Epithelial cell of prostate (primary cell): ENCODE measurements at places on chromosomes 3 and 15.

DNA sequence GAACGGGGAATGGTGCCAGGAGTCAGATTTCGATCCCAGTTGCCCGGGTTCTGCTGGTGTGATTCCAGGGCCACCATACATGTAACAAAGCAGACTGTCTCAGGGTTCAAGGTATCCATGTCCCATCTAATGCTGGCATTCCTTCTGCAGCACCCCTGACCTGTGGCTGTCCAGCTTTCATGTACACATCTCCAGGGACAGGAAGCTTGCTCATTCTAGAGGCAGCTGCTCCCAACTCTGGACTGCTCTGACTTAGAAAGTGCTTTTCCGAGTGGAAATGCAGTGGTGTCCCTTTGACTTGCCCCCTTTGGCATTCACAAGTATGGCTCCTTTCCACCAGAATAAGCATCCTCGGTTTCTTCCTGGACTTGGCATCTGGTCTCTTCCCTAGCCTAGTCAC is 30.9 kb downstream of the PML start:
- no peak for DNase-seq

- peak; percentile 44 for DNase-seq
These were observed 122.6 kb downstream of the AQP9 start for GRCh38 chr15:58260725-58261267.

DNA sequence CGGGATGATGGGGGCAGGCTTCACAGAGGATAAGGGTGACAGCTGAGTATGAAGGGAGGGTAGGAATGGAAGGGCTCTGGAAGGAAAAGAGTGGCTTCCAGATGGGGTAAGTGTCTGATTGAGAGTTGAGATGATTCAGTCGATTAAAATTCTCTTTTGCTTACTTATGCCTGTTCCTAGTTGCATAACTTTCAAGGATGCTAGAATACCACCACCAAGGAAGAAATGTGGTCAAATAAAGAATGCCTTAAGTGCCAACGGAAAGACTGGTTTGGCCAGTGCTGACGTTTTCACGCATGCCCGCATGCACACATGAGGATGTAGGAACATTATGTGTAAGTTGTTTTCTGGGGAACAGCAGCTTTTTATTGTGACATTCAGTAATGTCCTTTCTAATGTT is 263.4 kb upstream of the WNT5A start:
- peak; percentile 93 for DNase-seq

GRCh38 chr15:95712785-95713184 is 617.7 kb upstream of the NR2F2 start:
- no peak for DNase-seq

DNA sequence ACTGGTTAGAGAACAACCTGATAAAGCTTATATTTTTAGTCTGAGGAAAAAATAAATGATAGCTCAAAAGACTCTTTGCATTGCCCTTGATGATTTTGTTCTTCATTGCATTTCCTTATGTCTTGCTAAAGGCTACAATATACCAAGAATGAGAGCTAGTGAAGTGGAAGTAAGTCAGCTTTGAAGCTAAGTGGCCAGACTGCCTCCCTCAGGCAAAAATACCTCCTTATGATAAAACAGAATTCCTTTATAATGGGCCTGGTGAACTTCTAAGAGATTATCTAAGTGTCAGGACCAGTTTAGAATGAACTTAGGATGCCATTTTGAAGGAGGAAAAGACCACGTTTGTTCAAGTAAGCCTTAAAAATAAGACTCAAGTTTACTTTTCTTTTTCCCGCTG is 678.4 kb downstream of the ROBO2 start:
- DNase-seq: no peak

DNA sequence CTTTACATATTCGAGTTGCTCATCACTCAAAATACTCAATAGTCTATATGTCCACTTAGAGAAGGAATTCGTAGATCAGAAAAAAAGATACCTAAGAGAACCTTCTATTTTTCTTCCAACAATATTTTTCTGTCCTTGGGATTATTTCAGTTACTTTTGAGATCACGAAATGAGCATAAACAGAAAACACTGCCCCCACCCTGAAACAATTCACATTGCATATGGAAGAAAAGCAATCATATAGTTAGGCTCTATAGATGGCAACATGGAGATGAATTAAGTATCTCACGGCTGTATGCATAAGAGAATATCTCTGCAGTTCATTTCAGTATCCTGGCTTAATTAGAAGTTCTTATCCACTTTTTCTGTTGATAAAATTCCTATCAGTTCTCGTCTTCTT is 391.1 kb downstream of the FGF12 start:
- DNase-seq: no peak

DNA sequence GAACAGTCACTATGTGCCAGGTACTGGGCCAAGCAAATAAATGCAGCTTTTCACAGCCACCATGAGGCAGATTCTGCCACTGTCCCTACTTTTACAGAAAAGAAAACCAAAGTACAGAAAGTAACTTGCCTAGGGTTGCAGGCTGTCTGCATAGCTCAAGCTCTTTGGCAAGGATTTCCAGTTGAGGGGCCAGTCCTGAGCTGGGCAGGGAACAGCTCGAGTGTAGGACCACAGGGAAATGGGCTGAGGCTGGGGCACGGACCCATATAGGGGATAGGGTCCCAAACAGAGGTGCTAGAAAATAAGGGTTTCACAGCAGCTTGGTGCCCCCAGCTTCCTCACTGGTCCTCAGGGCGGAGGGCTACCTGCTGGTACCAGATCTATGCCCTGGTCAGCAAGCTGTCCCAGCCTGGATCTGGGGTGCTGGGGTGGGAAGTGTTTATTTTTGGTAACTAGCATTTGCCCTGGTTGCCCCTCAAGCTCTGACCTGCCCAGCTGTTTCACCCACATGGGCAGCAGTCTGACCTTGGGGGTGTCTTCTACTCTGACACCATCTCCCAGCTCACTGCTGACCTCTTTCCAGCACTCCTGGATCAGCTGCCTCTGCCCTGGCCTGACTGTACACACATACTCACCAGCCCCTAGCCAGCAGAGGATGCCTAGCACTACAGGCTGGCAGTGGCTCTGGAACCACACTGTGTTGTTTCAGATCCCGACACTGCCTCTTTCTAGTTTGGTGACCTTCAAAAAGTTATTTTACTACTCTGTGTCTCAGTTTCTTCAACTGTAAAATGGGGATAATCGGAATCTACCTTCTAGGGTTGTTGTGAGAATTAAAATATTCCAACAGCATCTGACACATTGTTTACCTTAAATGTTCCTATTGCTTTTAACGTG is 16.2 kb downstream of the MRAS start:
- DNase-seq: no peak

DNA sequence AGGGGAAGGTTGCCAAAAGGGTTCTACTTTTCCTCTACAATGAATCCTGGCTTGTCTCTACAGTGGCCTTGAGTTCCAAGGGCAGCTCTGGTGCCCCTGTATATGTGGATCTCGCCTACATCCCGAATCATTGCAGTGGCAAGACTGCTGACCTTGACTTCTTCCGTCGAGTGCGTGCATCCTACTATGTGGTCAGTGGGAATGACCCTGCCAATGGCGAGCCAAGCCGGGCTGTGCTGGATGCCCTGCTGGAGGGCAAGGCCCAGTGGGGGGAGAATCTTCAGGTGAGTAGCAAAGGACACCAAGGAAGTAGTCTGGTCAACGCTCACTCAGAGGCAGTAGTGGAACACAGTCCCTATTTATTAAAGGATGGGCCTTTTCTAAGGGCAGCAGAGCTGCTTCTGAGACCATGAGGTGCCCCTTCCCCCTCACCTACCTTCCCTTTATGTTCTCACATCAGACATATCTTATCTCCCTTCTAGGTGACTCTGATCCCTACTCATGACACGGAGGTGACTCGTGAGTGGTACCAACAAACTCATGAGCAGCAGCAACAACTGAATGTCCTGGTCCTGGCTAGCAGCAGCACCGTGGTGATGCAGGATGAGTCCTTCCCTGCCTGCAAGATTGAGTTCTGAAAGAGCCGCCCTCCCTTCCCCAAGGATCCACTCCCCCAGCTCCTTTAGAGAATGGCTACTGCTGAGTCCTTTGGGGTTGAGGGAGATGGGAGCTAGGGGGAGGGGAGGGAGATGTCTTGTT is 12.4 kb downstream of the MAP1A start:
- DNase-seq: no peak

GRCh38 chr3:14204515-14205284 is 26.1 kb downstream of the LSM3 start:
- no peak for DNase-seq

- no peak for DNase-seq
These were observed 7.7 kb downstream of the TNK2 start for GRCh38 chr3:195900436-195901355.

DNA sequence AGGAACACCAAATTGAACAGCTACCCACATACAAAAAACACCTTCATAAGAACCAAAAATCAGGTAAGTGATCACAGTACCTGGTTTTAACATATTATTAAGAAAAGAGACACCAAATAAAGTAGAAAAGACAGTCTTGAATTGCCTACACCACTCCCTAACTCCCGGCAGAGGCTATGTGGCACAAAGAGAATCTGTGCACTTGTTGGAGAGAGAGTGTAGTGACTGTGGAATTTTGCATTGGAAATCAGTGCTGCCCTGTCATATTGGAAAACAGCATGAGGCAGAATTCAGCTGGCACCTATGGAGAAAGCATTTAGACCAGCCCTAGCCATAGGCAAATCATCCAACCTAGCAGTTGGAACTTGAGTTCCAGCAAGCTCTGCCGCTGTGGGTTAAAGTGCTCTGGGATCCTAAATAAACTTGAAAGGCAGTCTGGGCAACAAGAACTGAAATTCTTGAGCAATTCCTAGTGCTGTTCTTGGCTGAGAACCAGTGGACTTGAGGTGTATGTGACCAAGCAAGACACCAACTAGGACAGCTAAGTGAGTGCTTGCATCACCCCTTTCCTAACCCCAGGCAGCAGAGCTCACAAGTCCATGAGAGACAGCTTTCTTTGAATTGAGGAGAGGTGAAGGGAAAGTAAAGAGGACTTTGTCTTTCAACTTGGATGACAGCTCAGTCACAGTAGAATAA is 969.6 kb upstream of the ALCAM start:
- no peak for DNase-seq

- no peak for DNase-seq
These were observed 266.7 kb upstream of the C2CD4B start for GRCh38 chr15:62431817-62432216.

DNA sequence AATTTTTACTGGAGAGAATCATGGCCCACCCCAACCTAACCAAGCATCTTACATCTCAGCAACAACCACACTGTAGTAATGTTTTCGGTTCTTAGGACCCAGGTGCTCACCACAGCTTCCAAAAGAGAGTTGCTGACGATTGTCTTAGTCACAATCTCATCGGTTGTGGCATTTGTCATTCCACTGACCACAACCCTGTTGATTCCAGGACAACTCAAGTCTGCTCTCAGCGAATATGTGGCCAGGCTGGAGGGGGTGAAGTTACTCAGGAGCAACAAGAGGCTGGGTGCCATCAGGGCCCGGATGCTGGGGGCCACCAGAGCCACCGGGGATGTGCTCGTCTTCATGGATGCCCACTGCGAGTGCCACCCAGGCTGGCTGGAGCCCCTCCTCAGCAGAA is 25.9 kb downstream of the GALNT15 start:
- DNase-seq: peak; percentile 54

DNA sequence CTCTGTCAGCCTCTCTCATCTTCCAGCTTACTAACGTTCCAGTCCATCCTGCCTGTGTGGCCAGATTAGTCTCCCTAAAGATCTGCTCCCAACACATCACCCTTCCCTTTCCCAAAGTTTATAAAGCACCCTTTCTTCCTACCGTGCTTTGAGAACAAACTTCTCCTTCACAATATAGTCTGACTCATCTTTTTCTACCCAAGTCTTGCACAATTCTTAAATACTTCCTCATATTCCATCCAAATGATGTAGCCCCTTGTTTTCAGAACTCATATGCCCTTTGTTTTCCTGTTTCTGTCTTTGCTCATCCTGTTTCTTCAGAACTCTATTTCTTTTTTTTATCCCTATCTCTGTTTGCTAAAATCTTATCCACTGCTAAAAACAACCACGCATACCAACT is 326.8 kb downstream of the MFSD1 start:
- DNase-seq: peak; percentile 27

GRCh38 chr15:98866511-98866910 is 141.1 kb downstream of the PGPEP1L start:
- no peak for DNase-seq

GRCh38 chr3:183449791-183450190 is 21.4 kb upstream of the MCF2L2 start:
- DNase-seq: no peak

DNA sequence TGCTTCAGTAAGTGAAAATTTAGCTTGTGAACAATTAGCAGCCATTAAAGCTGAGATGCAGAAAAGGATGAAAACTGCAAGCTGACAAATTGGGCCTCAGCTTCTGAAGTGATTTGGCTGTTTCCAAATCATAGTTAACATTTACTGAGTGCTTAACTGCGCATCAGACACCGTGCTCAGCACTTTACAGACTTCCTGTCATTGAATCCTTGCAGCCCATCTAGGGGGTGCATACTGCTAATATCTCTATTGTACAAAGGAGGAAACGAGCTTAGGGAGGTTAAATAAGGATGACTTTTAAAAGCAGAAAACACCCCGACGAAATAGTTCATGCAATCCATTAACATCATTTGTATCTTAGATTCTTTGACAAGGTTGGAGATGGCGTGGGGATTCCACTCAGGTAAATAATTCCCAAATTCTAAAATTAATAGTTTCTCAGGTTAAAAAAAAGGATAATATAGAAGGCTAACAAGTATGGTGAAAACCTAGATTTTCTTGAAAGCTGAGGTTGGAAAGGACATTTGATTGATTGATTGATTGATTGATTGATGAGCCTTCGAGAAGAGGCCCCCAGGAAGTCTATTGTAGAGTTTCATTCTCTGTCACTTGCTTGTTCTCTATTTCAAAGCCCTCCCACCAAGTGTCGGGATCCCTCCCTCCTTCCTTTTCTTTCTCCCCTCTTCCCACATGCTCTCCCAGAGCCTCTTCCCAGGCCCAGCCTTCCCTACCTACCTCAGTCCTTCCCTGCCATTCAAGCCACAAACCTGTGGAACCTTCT is 23.5 kb upstream of the EPHB3 start:
- no peak for DNase-seq

GRCh38 chr15:74643665-74644204 is 28.1 kb downstream of the CLK3 start:
- no peak for DNase-seq

GRCh38 chr3:41205591-41205990 is 6.3 kb downstream of the CTNNB1 start:
- DNase-seq: no peak

- no peak for DNase-seq
These were observed 74.1 kb upstream of the MNS1 start for GRCh38 chr15:56538901-56539545.
